ENCODE measurements at places on chromosomes 3 and 15. TPM values are rescaled to one million over a fixed set of nuclear protein-coding genes. Genes with fewer than 3 reads are reported as not detected.

The FES gene
- total RNA-seq = 31.6 TPM

The TRIM42 gene
- not detected for total RNA-seq

The LRIG1 gene
- 221 TPM for total RNA-seq

The GABRB3 gene
- 0.82 TPM for total RNA-seq

The CHRM5 gene
- not detected for total RNA-seq

Data from sigmoid colon (tissue), 7 donors.